ENCODE measurements at places on chromosomes 2 and 18.

- no peak for DNase-seq
These were observed 34.9 kb downstream of the NAB1 start for GRCh38 chr2:190683802-190684201.

GRCh38 chr18:8858888-8859511 is 153.6 kb downstream of the MTCL1 start:
- DNase-seq: no peak

- DNase-seq: no peak
These were observed 64.0 kb upstream of the CABLES1 start for GRCh38 chr18:23071285-23071684.

DNA sequence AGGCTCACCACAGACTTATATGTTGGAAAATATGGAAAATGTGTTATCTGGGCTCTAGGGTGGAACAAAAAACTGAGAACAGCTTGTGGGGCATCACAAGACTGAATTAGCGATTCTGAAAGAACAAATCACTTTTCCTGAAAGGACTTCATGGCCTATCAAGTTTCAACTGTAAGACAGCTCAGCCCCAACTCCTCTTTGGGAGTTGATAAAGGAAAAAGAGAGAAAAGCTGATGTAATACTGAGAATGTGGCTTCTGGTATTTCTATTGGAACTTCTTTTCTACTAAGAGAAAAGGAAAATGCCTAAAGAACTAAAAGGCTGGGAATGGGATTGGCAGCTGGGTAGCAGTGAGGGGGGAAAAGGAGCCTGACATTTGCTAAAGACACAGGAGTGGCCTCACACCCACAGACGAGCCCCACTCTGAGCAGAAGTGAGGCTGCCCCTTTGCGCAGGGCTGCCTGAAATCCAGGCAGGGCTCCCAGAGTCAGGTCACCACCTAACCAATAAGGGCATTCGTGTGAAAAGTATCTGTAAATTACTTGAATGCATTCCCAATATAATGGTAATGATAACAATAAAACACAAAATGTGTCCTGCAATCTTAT is 75.6 kb downstream of the LRP2 start:
- DNase-seq: no peak

GRCh38 chr2:230785346-230785745 is 72.7 kb downstream of the CAB39 start:
- DNase-seq: no peak

GRCh38 chr2:129347486-129348217 is 631.8 kb upstream of the RAB6C start:
- no peak for DNase-seq

DNA sequence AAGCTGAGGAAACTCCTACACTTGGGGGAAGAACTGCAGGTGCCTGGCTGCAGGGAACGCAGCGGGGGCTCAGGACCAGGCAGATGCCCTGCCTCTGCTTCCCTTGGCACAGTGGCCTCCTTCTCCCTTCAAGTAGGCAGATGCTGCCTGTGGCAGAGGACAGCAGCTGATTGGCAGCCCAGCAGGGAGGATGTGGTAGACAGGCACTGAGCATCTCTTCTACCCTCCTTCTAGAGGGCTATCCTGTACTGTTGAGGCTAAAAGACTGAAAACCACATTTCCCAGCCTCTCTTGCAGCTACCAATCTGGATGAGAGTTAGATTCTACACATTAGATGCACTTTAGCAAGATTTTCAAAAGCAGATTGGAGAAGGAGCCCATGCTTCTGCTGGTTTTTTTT is 105.7 kb downstream of the MSH2 start:
- no peak for DNase-seq

DNA sequence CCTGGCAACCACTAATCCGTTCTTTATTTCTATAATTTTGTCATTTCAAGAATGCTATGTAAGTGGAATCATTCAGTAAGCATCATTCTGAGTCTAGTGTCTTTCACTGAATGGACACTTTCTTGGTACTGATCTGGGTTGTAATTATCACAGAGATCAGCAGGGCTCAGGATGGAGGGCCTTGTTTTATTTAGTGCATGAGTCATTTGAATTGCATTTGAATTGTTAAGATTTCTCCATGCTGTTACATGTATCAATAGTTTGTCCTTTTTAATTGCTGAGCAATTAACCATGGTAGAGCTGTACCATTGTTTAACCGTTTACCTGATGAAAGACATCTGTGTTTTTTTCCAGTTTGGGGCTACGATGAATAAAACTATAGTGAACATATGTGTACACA is 256.4 kb downstream of the THSD7B start:
- no peak for DNase-seq

- DNase-seq: no peak
These were observed 200.3 kb downstream of the PRKCE start for GRCh38 chr2:45851576-45852304.

GRCh38 chr2:151085181-151085611 is 176.5 kb downstream of the RBM43 start:
- DNase-seq: no peak

DNA sequence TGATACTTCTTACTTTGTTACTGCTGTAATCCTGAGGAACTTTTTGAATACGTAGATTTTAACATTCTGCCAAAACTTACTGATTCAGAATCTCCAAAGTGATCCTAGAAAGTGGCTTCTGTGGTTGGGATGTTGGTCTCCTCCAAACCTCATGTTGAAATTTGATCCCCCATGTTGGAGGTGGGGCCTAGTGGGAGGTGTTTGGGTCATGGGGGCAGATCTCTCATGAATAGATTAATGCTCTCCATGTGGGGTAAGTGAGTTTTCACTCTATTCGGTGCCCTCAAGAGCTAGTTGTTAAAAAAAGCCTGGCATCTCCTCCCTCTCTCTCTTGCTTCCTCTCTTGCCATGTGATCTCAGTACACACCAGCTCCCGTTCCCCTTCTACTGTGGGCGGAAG is 329.9 kb downstream of the HRH4 start:
- no peak for DNase-seq

- peak; percentile 51 for DNase-seq
These were observed at the start of gene ECEL1 for GRCh38 chr2:232487385-232488096. Gene ECEL1, minus strand, starts transcription at chr2:232487834. Its CDS starts 1,181 bp downstream, at chr2:232486653.

GRCh38 chr18:5150894-5151293 is 46.2 kb downstream of the AKAIN1 start:
- no peak for DNase-seq

DNA sequence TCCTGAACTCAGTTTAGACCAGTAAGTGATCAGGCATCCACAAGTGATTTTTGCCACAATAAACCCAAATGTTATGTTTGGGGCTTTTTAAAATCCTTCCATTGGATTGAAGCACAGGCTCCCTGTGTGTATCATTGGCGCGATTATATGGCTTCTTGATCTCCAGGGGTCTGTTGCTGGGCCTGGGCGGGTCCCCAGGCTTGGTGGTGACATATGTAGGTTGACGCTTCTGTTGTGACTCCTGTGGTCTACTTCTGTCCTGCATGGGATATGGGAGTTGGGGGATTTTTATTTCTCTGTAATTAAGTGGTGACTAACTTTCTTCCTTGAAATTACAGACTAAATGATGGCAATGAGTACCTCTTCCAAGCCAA is 56.2 kb upstream of the EML6 start:
- no peak for DNase-seq

- DNase-seq: no peak
These were observed 366.3 kb downstream of the SETBP1 start for GRCh38 chr18:45046961-45047360.

DNA sequence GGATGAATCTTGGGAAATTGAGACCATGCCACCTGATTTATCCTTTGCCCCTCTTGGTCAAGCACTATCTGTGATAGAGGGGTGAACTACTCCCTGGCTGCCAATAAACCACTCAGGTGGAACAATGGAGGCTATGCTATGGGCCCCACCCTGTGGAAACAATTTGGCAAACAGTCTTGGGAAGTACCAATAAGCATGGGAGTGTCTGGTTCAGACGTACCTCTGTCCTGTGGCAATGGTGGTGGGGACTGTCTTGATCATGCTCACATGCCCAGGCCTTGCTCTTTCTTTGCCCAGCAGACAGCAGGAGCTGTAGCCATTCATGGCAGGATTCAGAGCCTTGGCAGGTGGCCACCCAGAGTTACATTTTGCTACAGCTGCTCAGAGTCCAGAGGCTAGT is 658.7 kb downstream of the KCNJ3 start:
- no peak for DNase-seq

DNA sequence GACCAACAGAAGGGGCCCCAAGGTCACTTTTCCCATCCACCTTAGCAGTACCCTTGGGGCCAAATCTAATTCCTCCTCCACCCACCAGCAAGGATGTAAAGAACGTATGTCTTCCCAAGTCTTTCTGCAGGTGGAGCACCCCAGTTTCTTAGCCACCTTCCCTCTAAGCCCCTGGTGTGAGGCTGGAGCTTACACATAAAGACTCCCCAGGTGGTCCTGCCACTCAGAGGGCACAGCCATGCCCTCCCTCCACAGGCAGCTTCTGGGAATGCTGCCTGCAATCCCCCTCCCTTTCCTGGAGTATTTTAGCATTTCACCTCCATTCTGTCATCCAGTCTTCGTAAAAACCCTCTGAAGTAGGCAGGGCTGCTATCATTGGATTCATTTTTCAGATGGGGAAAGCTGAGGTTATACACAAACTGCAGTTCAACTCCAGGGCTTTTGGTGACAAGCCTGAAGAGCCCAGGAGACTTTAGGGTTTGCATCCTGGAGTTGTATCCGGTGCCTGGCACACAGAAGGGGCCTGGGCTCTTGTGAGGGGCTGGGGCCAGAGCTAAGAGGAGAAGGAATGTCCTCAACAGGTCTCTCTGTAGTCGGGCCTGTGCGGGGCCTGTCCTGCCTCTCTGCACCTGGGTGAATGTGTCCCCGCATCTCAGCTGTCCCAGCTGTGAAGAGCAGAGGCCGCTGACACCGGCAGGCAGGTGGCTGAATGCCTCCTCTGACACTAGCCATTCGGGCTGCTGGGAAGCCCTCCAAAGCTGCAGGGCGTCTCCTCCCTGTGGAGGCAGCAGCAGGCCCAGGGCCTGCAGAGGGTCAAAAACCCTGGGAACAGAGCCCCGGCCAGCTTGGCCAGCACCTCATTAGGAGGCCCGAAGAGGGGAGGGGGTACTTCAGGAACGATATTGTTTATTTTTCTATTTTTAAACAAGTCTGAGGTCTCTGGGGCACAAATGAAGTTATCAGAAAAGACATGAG is 27.6 kb downstream of the CIB4 start:
- no peak for DNase-seq

DNA sequence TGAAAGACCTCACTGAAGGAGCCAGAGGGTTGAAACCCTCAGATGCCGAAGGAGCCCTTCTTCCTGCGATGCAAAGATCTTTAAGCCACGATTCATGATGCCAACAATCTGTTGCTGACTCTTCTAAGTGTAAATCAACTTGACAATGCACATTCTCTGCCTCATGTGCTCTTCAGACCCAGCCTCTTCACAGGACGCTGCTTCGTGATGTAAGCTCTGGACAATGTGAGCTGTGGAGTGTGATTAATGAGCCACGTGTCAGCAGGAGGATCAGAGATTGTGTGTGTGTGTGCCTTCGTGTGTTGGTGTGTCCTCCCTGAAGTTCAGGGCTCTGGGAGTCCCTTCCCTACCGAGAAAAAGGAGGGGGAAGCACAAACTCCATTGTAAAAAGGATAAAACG is 26.5 kb upstream of the TWIST2 start:
- no peak for DNase-seq

DNA sequence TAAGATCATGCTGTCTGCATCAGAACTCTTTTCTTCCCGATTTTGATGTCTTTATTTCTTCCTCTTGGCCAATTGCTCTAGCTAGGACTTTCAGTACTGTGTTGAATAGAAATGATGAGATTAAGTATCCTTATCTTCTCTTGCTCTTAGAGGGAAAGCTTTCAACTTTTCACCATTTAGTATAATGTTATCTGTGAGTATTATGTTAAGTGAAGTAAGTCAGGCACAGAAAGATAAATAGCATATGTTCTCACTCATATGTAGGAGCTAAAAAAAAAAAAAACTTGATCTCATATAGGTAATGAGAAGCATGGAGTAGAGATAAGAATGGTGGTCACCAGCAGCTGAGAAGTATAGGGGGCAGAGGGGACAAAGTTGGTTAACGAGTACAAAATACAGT is 1089.5 kb downstream of the TDRD15 start:
- no peak for DNase-seq

DNA sequence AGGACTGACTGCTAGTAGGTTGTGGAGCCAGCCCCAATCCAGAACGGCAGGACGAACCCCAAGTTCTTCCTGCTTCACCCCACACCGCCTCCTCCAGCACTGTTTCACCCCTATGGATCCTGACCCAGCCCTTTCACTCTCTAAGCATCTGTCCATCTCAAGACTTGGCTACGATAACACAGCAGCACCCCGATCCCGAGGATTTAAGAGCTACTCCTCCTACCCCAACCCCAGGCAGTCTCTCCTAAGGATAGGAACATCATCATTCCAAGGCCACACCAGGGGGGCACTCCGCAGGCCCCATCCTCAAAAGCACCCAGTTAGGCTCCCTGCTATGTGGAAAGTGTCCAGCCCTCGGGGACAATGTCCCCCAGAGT is 645 bp downstream of the KCTD18 start:
- DNase-seq: peak; percentile 35

DNA sequence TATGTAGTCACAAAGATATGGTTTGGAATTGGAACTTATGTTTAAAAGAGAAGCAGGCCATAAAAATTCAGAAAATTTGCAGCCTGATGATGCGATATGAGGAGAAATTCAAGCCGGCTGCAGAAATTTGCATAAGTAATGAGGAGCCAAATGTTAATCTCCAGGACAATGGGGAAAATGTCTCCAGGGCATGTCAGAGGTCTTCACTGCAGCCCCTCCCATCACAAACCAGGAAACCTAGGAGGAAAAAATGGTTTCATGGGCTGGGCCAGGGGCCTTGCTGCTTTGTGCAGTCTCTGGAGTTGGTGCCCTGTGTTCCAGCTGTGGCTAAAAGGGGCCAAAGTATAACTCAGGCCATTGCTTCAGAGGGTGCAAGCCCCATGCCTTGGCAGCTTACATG is 28.4 kb downstream of the TACR1 start:
- DNase-seq: no peak

DNA sequence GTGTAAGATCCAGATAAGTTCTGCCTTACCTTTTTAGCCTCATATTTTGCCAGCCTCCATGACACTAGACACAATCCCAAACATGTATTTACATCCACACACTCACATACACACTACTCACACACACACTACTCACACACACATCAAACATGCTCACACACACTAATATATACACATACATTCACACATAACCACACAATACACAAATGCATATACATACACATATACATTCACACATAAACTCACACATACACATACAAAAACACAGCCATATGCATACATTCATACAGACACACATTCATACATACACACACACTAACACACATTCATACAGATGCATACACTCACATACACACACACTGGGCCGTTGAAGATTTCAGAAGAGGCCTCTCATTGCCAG is 109.5 kb downstream of the MAIP1 start:
- DNase-seq: no peak

DNA sequence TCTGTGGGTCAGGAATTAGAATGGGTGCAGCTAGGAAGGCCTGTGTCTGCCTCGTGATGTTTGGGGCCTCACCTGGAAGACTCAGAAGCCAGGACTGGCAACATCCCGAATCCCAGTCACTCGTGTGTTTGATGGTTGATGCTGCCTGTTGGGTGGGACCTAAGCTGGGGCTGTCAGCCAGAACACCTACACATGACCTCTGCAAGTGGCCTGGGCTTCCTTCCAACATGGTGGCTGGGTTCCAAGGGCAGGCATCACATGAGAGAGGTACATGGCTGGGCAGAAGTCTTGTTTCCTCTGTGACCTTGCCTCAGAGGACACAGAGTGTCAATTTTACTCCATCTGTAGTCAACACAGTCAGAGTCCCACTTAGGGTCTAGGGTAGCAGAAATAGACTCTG is 177.8 kb downstream of the GBX2 start:
- DNase-seq: no peak

GRCh38 chr2:150888337-150888736 is 373.3 kb downstream of the RBM43 start:
- no peak for DNase-seq

GRCh38 chr2:232481322-232482140 is 6.1 kb downstream of the ECEL1 start:
- no peak for DNase-seq
